CD8-positive, alpha-beta T cell (primary cell): ENCODE measurements at places on chromosomes 7 and 10.

GRCh38 chr7:3162289-3162688, 118.6 kb upstream of the CARD11 start:
- DNase-seq: no peak

GRCh38 chr10:75295868-75296441, 60.2 kb upstream of the COMTD1 start:
- DNase-seq: no peak

DNA sequence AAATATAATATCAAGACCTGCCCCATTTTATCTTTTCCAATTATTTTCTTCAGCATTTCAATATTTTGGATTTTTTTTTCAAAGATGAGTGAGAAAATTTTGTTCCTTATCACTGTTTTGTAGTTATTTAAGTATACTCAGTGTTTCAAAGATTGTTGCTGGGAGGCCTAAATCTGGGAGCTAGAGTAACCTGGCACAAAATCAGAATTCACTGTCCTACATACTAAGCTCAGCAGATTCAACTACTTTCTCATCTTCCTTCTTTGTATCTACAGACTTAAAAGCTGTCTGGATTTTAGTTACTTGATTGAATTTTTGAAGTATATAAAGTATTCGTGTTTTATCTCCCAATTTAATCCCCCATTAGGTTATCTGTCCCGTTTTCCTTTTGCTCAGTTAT, 85.9 kb downstream of the TAX1BP1 start:
- DNase-seq: no peak

GRCh38 chr7:53070883-53071282, 35.5 kb downstream of the POM121L12 start:
- DNase-seq: no peak

- DNase-seq: no peak
Measured at GRCh38 chr10:126844406-126844805, 60.8 kb upstream of the DOCK1 start.

DNA sequence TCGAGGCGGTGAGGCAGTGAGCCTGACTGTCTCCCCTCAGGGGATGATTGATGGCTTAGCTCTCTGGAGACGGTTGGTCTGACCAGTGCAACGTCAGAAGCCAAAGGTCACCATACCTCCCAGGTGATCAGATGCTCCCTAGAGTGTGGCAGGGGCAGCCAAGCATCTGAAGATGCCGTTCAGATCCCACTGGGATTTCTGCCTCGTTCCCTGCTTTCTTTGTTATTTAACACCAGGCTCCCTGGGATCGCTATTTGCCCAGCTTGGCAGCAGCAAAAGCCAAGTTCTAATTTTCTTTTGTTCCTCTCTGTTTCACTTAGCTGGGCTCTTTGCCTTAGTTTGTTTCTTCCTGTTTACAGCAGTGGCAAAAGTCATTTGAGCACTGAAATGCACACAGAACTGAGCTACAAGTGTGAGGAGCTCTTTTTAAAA, 53.5 kb upstream of the SVIL start:
- no peak for DNase-seq

GRCh38 chr10:49651039-49651835, 28.2 kb upstream of the C10orf53 start:
- no peak for DNase-seq

DNA sequence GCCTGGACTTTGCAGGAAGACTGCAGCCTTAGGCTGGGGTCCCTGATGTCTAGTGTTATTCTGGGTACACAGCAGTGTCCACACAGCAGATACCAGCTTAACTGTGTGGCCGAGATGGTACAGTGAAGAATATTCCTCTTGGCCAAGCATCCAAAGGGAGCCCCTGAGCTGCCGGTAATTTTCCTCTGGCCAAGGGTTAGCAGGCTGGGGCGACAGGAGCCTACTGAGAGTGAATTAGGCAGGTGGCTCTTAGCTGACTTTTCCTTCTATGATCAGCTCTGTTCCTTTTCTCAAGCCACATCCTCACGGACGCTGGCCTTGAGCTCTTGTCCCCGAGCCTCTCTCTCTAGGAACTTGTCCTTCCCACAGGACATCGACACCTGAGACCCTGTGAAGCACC, 29.8 kb downstream of the PRKAG2 start:
- no peak for DNase-seq

DNA sequence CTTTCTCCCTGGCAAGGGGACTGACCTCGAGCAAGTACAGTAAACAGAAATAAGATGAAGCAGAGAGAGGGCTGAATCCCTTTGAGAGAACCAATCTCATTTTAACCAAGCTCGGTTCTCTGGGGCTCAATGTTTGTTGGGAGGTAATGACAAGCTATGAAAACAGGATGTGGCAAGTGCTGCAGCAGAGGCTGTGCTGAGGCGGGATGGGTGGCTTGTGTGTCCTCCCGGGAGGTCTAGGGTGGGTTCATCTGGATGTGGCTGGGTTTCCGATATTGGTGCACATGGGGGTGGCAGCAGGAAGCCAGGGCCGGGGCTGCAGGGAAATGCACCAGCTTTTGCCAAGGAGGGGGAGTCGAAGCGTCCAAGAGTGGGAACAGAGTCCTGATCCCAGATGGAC, 84.5 kb downstream of the AOAH start:
- peak; percentile 49 for DNase-seq

- no peak for DNase-seq
Measured at GRCh38 chr10:97596101-97597082, 6.9 kb downstream of the C10orf62 start.

DNA sequence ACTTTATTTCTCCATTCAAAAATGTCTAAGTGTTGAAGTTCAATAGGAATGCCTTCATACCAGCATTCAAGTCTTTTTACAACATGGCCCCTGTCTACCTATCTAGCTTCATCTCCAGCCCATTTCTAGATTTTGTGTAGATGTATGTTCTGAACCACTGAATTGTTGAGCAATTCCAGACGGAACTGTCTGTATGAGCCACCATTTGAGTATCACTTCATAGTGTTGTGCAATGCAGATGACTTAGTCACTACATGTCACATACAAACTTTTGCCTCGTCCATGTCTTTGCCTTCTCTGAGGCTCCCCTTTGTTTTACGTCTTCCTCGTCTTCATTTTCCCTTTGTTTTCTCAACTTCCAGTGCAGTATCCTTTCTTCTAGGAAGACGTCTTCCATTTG, 118.1 kb downstream of the INHBA start:
- no peak for DNase-seq

DNA sequence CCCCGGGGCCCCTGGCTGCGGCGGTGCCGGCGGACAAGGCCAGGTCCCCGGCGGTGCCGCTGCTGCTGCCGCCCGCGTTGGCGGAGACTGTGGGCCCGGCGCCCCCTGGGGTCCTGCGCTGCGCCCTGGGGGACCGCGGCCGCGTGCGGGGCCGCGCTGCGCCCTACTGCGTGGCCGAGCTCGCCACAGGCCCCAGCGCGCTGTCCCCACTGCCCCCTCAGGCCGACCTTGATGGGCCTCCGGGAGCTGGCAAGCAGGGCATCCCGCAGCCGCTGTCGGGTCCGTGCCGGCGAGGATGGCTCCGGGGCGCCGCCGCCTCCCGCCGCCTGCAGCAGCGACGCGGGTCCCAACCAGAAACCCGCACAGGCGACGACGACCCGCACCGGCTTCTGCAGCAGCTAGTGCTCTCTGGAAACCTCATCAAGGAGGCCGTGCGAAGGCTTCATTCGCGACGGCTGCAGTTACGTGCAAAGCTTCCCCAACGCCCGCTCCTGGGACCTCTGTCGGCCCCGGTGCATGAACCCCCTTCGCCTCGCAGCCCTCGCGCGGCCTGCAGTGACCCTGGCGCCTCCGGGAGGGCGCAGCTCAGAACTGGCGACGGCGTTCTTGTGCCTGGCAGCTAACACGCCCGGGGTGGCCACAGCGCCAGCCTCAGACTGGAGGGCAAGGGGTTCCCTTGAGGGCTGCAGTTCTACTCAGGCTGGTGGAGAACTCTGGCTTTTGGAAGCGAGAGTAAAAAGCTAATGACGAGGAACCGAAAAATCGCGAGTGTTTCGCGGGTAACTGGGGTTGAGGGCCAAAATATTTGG, 804 bp downstream of the FRAT1 start:
- peak; percentile 78 for DNase-seq

GRCh38 chr10:78996792-78997129, 72.0 kb upstream of the ZMIZ1 start:
- DNase-seq: no peak

DNA sequence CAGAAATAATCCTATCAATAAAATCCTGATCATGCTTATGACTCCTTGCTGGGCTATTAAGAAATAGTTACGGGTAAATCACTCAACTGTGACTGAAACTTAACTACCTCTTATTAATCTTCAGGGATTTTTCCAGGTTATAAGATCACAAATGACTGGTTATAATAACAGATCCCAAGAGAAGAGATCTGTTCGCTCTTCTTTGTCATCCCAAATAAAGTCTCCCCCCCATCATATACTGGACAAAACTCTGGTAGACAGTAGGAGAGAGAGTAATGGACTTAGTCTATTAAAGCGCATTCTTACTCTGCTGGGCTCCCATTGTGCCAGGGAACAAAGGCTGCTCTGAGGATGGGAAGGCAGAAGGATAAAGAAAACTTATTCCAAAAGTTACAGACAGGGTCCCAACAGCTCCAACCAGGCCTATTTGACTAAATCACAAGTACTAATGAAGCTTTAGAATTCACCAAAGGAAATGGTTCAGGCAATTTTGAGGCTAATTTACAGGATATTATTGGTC, 233.7 kb downstream of the DGKI start:
- DNase-seq: no peak

GRCh38 chr7:134750083-134751062, 29.1 kb upstream of the CALD1 start:
- peak; percentile 59 for DNase-seq

GRCh38 chr10:43036481-43037428, 40.1 kb upstream of the RET start:
- no peak for DNase-seq

- DNase-seq: no peak
Measured at GRCh38 chr7:48251766-48252165, 80.5 kb downstream of the ABCA13 start.

DNA sequence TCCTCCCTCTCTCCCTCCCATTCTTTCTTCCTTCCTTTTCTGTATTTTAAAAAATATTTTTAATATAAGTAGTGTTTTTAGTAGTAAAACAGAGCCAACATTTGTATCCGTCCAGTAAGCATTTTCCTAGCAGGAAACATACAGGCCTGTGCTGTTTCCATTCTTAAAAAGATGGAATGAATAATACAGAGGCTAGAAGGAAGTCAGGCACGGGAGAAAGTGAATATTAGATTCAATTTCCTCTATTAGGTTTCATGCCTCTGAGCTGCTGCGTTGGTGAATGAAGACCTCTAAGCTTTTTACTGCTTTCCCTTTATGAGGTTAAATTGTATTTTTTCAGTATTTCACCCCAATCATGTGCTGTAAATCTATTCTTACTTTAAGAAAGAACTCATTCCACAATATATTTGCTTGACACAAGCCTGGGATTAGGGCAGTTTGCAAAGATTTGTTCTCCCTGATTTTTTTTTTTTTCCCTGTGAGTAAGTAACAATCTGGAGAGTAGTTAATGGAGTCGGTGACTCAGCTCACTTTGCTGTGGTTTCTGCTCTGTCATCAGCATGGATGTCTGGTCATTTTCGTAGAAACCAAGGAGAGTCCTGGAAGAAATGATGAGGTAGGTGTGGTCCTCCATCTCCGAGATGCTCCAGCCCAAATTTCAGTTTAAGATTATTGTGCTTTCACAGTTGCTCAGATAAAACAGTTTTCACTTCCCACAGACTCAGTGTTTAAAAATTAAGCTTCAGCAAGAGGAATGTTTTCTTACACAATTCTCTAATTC, 76.1 kb upstream of the PITRM1 start:
- DNase-seq: no peak

- DNase-seq: no peak
Measured at GRCh38 chr7:35550831-35551230, 144.1 kb downstream of the HERPUD2 start.

- DNase-seq: no peak
Measured at GRCh38 chr7:38702002-38702535, 70.9 kb upstream of the AMPH start.

DNA sequence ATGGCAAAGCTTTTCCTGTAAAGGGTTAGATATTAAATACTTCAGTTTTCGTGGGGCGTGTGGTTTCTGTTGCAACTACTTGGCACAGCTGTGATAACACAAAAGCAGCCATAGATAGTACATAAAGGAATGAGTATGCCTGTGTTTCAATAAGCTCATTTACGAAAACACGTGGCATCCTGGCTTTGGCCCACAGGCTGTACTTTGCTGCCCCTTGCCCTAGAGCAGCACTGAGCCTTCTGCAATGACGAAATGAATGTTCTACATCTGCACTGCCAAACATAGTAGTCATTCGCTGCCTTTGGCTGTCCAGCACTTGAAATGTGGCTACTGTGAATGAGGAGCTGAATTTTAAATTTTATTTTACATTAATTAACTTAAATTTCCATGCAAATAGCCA, 376.2 kb upstream of the TPK1 start:
- DNase-seq: no peak
